ENCODE measurements at places on chromosomes 12 and 14.

- DNase-seq, result no peak
Observed at GRCh38 chr14:71753976-71754375, 178.3 kb upstream of the RGS6 start.

GRCh38 chr12:127237151-127237550 lies 1029.8 kb upstream of the TMEM132C start:
- DNase-seq, result no peak

- DNase-seq, result no peak
Observed at GRCh38 chr12:14613718-14614117, 46.0 kb upstream of the PLBD1 start.

DNA sequence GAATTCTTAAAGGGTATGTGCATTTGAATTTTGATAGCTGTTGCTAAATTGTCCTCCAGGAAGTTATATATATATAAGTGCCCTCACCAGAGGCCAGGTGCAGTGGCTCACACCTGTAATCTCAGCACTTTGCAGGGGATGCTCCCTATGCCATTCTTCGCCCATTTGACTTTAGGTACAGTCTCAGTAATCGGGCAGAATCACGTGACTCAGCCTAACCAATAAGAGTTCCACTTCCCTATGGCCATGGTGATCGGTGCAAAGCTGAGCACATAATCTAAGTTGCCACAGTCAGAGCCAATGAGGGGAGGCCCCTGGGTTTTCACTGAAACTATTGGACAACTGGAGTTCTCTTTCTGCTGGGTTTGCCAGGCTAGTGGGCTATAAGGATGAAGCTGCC lies 274.6 kb upstream of the TBX3 start:
- DNase-seq, result no peak

DNA sequence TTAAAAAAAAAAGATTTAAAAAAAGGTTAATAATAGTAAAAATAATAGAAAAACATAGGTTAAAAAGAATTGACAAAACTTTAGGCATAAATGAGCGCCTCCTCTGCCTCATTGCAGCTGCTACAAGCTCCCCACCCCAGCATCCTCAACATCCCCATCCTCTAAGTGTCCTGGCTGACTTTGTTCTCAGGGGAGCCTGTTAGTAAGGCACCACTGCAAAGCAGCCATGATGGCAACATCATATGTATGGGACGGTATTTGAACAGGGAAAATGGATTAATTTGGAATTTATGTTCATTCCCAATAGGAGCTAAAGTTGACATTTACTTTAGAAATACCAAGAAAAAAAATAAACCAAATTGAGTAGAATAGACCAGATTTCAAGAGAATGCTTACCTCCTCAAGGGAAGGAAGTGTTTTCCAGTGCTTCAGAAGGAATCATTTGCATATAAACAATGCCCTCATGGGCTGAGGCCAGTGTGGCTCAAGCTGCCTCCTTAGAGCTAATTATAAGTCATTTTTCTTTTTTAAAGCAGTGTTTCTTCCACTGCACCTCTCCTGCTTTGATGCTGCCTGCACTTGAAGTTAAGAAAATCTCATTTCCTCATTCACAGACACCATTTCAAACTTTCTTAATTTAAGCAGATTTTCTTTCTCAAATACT lies 59.6 kb downstream of the DACT1 start:
- no peak for DNase-seq

GRCh38 chr12:30934811-30935210 lies 8.3 kb downstream of the TSPAN11 start:
- DNase-seq, result no peak

DNA sequence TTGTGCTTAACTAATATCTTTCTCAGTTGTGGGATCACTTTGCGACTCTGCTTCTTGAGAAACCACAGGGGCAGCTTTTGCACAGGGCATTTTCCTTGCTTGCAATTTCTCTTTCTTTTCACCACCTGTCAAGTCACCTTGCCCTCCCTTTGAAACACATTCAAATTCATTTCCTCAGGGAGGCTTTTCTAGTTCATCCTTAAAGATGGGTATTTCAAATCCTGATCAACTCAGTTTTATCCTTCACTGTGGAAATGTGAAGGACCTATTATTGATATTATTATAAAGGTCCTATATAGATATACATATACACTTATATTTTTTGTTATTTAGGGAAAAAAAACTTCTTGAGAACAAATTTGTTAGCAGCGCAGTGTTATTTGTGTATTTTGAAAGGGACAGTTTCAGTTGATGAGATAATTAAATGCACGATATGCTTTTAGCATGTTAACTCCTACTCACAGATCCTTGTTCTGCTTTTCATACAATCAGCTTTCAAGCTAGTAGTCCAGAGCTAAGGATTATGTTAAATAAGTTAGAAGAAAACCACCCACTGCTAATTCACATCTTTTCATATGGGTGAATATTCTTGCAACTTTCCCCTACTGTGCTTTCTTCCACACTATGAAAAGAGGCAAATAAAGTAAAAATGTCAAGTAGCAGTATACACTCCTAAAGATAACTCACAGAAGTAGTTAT lies 501.4 kb upstream of the RGS6 start:
- no peak for DNase-seq

DNA sequence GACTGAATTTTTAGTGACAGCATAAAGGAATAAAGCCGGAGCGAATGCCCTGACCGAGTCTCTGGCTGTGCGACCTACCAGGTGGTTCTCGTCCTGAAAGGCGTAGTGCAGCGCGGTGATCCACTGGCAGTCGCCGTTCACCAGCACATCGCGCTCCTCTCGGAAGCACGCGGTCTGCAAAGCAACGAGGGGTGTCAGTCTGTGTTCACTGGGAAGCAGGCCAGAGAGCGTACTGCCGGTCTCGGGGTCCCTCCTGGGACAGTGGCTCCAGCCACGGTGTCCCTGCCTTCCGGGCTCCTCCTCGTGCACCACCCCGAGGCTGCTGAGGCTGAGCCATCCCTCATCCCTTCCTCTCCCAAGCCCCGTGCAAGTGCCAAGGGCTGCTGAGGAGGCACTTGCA lies 53.5 kb downstream of the CDC42BPB start:
- DNase-seq, result no peak

DNA sequence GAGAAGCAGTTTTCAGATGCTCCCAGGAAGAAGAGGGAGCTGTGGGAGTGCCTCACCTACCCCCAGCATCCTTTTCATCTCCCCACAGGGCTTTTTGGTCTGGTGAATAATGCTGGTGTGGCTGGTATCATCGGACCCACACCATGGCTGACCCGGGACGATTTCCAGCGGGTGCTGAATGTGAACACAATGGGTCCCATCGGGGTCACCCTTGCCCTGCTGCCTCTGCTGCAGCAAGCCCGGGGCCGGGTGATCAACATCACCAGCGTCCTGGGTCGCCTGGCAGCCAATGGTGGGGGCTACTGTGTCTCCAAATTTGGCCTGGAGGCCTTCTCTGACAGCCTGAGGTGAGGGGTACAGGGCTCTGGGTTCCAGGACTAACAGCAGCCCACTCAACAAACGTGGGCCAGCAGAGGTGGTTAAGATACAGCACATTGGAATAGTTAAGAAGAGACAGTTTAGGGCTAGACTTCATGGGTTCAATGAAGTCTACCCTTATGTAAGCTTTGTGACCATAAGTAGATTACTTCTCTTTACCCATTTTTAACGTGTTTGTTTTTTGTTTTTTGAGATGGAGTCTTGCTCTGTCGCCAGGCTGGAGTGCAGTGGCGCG lies 1.5 kb downstream of the RDH5 start:
- DNase-seq, result no peak

DNA sequence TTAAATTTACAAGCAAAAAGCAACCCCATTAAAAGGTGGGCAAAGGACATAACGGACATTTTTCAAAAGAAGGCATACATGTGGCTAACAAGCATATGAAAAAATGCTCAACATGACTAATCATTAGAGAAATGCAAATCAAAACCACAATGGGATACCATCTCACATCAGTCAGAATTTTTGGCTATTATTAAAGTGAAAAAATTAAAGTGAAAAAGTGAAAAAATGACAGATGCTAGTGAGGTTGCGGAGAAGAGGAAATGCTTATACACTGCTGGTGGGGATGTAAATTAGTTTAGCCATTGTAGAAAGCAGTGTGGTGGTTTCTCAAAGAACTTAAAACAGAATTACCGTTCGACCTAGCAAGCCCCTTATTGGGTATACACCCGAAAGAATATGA lies 7.9 kb downstream of the OTOGL start:
- DNase-seq, result no peak

GRCh38 chr14:101087614-101088394 lies 184.3 kb upstream of the RTL1 start:
- no peak for DNase-seq

- DNase-seq, result no peak
Observed at GRCh38 chr14:54718046-54718445, 151.1 kb downstream of the SAMD4A start.

DNA sequence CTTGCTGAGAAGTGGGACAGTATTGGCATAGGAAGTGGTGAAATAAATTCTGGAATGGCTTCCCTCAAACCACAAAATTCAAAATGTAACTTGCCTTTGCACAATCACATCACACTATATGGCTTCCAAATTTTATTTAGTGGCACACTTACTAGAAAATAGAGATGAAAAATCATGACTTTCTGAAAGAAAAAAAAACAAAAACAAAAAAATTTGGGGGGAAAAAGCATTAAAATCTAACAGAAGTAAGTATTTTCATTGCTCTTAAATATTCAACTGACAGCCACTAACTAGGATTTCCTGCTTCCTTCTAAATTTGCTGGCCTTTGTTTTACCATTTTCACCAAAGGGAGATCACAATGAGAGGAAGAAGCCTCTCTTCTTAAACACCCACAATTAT lies 23.0 kb downstream of the ATF7 start:
- DNase-seq, result no peak

- no peak for DNase-seq
Observed at GRCh38 chr14:91207008-91207407, 37.5 kb downstream of the GPR68 start.

DNA sequence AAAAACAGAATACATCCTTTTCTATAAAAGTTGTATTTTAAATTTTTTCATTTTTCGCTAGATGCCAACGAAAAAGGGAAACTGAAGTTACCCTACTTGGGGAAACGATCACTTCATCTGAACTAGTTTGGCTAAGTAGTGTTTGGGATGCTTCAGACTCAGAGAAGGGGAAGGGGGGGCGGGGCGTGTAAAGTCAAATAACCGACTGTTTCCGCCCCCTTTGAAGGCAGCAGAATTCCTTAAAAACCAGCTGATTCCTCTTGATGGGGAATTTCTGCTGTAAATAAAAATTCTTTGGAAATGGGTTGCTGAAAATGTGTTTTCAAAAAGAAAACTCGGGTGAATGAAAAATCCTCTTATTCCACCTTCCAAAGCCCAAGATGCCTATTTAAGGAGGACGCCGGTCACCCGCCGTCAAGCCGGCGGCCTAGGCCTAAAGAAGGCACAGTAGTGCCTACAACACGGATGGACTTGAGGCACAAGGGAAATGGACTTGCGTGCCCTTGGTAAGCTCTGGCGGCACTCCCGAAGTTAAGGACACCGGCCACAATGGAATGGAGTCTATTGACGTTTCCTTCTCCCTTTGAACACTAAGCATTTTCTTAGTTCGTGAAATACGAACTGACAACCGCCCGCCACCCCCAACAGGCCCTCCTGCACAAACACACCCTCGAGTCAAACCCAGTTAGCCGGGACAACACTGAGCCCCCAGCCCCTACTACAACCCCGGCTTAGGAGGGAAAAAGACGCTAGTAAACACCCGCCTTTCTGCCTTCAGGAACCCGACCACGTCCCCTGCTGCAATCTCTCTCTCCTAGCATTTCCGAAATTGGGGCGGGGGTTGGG lies 1.9 kb downstream of the ATXN2 start:
- no peak for DNase-seq

DNA sequence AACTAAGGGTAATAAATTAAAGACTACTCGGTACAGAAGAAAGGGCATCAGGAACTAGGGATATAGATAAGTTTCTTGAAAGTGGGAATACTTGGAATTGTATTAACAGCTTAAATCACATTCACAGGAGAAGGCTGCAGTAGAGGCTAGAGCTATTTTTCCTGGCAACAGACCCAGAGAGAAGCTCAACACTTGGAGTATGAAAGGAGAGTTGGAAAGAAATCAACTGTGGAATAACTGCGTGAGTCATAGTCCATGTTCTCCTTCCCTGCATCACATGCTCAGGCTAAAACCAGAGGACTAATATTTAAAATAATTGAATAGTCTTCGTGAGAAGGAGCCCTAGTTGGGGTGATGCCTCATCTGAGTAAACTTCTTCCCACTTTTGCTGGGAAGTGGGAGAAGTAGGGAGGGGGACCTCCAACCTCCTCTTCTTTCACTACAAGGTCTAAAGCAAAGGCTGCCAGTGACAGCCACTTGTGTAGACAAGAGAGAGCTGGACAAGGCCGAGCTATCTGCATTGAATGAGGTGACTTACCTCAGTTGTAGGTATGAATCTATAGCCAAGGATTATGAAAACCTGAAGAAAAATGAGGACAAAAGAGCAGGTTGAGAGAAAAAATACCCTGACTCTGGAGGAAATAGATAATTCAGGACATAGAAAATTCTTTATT lies 32.7 kb downstream of the DYRK2 start:
- no peak for DNase-seq

DNA sequence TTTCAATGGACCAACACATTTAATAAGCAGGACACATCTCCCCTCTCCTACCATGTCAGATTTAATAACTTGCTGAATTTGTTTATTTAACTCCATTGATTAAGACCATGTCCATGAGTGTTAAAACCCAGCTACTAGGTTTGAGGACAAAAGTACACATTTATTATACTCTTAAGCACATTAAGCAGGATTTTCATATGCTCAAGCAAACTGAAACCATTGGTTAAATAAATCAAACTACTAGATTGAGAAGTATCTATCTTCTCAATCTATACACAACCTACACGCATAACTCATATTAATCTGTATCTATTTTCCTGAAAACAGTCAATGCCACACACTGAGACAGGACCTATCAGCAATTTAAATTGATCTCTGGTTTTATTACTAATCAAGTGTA lies 85.2 kb downstream of the KITLG start:
- DNase-seq, result no peak

GRCh38 chr12:110002676-110003515 lies 3.7 kb downstream of the ANKRD13A start:
- DNase-seq, result no peak

- peak; percentile 86 for DNase-seq
Observed at GRCh38 chr12:49336645-49337584, at the start of gene C1QL4. TSS of gene C1QL4 (minus strand) at chr12:49337188. CDS start at chr12:49336477, 711 bp downstream.

- no peak for DNase-seq
Observed at GRCh38 chr12:25830456-25830855, 128.0 kb upstream of the RASSF8 start.

- no peak for DNase-seq
Observed at GRCh38 chr14:79580414-79580813, 630.9 kb downstream of the DIO2 start.

DNA sequence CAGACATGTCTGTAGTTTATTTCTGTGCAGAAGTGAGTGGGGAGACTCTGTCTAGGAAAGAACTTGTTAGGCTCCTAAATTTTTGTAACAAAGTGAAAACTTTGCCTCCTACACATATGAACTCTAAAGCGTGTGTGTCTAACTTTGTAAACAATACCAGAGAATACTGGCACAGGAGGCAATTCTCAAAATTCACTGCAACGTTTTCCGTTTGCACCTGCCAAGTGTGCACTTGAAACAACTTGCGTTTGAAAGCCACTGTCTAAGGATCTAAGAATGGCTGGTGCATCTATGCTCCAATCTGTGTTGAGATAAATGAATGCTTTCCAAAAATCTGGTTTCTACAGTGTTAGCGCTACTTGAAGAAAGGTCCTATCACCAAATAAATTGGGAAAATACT lies 15.3 kb downstream of the GRIP1 start:
- DNase-seq, result no peak

GRCh38 chr14:100755649-100756048 lies 29.0 kb downstream of the DLK1 start:
- DNase-seq, result no peak
